ENCODE measurements at places on chromosomes 4 and X.

- no peak for DNase-seq
These were observed 40.7 kb upstream of the ANK2 start for GRCh38 chr4:113008716-113009115.

- no peak for DNase-seq
These were observed 1029.0 kb downstream of the FSTL5 start for GRCh38 chr4:161134795-161135194.

- DNase-seq, result no peak
These were observed 8.4 kb upstream of the DUSP9 start for GRCh38 chrX:153638436-153639176.

DNA sequence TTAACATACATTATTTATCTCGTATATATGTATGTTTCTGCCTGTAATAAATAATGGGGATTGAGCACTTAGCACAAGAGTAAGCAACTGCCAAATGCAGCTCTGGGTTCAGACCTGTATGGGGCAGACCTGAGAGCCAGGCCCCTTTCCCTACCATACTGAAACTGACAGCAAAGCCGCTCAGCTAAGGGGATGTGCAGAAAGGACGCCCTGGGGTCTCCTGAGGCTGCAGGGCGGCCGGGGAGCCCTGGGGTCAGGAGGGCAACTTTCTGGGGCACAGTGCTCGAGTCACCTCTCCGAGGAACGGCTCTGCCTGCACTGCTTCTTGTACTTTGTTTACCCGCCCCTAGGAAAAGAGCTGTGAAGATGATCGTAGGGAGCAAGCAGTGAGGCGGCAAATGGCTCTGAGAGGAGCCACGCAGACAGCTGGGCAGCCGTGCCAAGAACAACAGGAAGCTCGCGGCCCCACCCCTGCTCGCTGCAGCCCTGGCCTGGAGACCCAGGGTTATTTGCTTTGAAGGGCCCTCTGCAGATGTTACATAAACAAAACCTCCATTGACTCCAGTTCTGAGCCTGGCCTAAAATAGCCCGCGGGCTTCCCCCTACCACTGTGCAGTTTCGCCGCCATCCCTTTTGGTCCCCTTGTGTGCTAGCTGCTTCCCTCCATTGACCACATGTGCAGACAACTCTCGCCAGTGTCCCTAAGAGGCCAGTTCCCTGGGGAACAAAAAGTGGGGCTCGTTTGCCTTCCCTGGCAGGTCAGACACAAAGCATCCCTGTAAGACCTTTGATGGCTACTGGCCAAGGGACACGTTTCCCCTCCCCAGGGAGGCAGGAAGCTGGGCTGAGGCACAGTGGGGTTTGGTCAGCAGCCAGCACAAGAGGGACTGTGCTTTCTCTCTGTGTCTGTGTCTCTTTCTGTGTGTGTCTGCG is 111.3 kb upstream of the LNX1 start:
- no peak for DNase-seq

DNA sequence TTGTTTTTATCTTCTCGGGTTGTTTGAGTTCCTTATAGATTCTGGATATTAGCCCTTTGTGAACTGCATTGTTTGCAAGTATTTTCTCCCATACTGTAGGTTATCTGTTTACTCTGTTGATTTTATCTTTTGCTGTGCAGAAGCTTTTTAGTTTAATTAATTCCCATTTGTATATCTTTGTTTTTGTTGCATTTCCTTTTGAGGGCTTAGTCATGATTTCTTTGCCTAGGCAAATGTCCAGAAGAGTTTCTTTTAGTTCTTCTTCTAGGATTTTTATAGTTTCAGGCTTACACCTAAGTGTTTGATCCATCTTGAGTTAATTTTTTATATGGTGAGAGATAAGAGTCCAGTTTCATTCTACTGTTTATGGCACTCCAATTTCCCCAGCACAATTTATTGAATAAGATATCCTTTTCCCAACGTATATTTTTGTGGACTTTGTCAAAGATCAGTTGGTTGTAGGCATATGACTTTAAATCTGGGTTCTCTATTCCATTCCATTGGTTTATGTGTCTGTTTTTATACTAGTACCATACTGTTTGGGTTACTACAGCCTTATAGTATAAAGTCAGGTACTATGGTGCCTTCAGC is 54.3 kb downstream of the EGF start:
- DNase-seq, result no peak

- DNase-seq, result peak; percentile 26
These were observed 30.5 kb upstream of the TCEAL4 start for GRCh38 chrX:103554687-103555424.

DNA sequence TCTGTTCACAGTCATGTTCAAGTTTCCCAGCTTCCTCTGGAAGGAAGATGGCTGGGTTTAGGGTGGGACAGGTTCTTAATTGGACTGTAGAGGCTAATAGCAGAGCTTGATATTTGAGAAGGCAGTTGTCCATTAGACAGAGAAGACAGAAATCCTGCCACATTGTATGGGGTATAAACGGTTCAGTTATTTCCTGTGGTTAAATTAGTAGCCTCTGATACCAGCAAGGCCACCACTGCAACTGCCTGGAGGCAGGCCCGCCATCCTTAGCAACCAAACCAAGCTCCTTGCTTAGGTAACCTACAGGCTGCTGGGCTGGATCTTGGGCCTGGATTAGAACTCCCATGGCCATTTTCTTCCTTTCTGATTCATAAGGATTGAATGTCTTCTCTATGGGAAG is 1367.0 kb downstream of the PCDH7 start:
- DNase-seq, result no peak

DNA sequence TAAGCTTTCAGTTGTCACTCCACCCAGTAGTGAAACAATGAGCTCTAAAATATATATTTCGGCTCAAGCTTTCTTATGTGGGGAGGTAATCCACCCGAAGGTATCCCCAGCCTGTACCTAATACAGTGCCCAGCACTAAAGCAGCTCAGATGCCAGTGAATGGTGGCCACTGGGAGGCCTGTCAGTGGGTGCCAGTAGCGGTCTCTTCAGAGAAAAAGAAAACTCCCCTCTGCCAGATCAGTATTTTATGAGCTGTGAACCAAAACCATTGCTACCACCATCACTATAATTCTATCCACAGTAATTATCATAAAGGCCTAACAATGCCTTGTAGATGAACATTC is 835 bp upstream of the NFKB1 start:
- peak; percentile 18 for DNase-seq

DNA sequence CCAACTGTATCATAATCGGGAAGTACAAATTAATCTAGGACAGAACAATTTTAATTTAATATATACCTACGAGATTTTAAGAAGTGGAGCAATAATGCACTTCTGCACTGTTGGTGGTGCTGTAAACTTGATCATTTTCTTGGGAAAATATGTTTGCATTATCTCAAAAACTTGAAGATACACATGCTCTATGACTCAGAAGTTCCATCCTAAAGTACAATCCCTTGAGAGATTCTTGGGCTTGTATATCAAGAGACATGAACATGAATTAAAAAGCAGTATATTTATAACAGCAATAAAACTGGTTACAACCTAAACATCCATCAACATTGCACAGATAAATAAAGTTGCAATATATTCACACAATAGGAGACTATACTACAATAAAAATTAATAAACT is 168.8 kb downstream of the CLCN4 start:
- no peak for DNase-seq

DNA sequence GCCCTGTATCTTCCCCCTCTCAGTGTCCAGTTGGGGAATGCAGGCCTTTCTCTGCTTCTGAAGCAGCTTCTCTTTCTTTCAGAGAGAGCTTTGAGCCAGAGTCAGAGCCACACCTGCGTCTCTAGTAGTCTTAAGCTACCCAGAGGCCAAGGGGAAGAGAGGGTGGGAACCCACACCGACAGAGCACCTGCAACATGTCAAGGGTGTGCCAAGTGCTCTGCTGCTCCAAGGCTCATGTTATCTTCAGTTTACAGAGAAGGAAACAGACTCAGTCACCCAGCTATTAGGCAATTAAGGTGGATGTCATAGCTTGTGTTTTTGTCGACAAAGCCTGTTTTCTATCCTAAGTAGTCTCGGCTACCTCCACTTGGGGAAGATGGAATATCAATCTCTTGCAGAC is 22.7 kb upstream of the RNF212 start:
- no peak for DNase-seq

DNA sequence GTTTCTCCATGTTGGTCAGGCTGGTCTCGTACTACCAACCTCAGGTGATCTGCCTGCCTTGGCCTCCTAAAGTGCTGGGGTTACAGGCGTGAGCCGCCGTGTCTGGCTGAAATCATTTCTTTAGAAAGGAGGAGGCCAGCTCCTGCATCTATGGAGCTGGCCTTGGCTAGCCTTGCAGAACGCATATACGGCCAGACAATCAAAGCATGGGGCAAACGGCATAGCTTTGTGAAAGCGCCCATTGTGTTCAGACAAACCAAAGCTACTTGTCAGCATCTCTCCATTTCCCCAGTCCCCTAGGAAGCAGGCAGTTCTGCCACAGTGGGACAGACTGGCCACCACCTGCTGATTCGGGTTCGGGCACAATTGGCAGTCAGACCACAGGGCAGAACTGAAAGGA is 48.9 kb upstream of the IQSEC2 start:
- no peak for DNase-seq

DNA sequence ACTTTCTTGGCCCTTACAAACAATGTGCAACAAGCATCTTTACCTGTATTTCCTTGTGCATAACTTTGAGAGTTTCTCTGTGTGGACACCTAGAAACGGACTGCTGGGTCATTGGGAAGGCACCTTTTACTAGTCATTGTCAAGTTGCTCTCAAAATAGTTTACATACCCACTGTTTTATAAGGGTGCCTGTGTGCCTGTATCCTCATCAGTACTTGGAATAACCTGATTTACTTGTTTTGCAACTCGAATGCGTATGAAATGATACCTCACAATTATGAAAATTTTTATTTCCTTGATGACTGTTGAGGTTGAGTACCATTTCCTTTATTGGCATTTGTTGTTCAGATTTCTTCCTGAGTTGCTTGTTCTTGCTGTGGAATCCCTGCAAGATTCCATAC is 150.8 kb downstream of the STIM2 start:
- no peak for DNase-seq

DNA sequence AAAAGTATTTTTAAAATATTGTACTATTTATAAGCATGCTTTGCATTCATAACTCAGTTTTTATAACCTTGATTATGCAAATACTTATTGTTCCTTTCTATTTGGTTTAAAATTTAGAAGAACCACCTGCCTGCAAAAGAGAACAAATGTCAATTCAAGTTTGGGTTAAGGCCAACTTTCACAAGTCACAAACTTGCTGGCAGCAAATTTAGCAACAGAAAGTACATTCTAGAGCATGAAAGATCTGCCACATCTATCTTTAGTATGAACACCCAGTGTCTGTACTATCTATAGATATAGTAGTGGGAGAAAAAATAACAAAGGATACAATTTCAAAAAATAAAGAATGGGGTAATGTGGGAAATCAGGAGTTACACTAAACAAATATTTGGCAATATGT is 1014.2 kb downstream of the C4orf33 start:
- DNase-seq, result no peak

GRCh38 chr4:38673130-38673978 is 9.4 kb downstream of the KLF3 start:
- DNase-seq, result no peak

- no peak for DNase-seq
These were observed 695.1 kb upstream of the GALNTL6 start for GRCh38 chr4:171118091-171118490.

- no peak for DNase-seq
These were observed at the start of gene SLC9B2 for GRCh38 chr4:103076747-103077347. Gene SLC9B2, minus strand, starts transcription at chr4:103076761. Its CDS starts 9,211 bp downstream, at chr4:103067550.

- no peak for DNase-seq
These were observed 91.6 kb upstream of the CPXCR1 start for GRCh38 chrX:88655460-88655859.

DNA sequence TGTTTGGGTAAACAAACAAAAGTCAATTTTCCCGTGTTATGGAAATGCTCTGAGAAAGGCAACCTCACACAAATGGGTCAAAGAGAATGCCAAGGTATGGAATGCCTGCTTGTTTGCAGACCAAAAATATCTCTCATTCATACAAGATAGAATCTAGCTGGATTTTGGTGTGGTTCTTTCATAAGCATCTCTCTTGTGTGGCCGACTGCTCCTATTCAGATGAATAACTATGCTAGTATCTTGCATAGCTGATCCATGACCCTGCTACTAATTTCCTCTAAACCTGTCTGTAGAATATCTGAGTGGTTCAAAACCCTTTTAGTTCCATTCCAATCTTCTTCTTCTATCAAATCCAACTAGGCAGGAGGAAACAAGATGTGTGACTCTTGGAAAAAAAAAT is 28.2 kb upstream of the SORBS2 start:
- no peak for DNase-seq

- DNase-seq, result no peak
These were observed 59.2 kb upstream of the LEF1 start for GRCh38 chr4:108227923-108228322.

GRCh38 chr4:117971403-117971802 is 62.9 kb upstream of the NDST3 start:
- no peak for DNase-seq

DNA sequence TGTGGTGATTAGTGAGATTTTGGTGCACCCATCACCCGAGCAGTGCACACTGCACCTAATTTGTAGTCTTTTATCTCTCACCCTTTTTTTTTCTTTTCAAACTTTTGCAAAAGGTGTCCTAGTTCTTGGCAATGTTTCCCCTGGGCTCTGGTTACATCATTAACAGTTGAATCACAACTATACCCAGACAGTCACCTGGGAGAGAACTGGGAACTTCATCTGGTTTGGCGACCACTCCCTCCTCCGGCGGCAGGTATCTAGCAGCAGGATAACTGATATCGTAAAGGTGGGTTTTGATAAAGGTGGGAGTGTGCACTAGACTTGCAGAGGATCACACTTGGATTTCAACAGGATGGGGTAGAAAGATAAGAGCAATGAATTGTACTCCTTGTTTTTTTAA is 140.5 kb downstream of the CHIC2 start:
- DNase-seq, result no peak

DNA sequence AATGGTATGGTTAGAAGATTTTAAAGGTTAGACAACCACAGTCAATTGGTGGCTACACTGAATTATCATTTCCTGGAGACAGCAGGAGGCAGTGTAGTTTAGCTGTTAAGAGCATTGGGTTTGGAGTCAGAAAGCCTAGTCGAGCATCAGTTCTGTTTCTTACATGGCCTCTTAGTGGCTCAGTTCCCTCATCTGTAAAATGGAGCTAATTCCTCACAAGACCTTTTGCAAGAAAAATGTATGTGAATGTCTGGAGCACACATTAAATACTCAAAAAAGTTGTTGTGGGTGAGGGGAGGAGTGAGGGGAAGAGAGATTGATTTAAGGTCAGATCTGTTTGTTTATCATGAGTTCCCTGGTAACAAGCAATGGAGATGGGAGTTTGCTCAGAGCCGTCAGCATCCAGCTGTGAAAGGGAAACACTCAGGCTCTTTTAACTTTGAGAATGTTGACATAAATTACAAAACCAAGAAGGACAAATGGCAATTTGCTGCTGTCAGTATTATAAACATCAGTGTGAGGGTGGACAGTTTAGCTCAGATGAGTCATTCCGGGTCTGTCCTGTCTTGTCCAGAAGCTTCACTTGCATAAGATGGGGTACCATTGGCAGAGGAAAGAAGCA is 98.2 kb upstream of the PGRMC2 start:
- DNase-seq, result no peak

Data from activated gamma-delta T cell treated with anti-CD3 and anti-CD28 coated beads, Interleukin-2, amount 50 U/mL, for 16 hours (primary cell).